Stimulated activated CD8-positive, alpha-beta memory T cell treated with anti-CD3 and anti-CD28 coated beads, Interleukin-4, amount 100 ng/mL, for 4 hours (primary cell): ENCODE measurements at places on chromosomes 6 and 20.

DNA sequence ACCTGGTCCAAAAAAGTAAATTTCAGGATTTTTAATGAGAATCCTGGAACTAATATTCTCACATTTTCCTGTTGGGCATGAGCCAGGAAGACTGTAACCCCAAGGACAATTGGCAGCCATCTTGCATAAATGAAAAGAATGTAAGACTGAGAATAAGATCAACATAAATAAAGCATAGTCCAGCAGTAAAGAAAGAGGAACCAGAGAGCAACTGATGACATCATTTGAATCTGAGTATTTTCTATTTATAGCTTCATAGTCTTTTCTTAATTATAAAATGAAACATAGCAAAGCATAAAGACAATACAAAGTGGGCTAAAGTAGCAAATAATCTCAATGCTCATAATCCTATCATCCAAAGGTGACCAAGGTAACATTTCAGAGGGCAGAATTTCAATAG is 26.6 kb upstream of the FBXL4 start:
- no peak for DNase-seq

- DNase-seq: no peak
These were observed 157.3 kb upstream of the ATXN1 start for GRCh38 chr6:16918586-16918985.

DNA sequence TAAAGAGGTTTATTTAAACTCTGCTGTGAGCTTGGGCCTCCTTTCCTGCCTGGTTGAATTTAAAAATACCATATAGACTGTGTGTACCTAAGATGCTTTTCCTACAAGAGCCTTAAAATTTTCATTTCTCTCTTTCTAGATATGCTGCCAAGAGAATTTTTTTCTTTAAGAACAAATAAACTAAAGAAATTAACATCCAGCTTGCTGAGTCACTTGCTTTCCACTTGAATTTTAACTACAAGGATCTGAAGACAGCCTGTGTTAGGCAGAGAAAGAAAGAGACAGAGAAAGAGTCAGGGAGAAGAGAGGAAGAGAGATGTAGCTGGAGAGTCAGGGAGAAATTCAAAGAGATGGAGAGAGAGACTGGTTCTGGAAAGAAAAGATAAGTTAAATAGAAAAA is 18.3 kb upstream of the SNAP25 start:
- DNase-seq: no peak

- DNase-seq: no peak
These were observed 154.1 kb downstream of the CD24 start for GRCh38 chr6:106820412-106820852.

DNA sequence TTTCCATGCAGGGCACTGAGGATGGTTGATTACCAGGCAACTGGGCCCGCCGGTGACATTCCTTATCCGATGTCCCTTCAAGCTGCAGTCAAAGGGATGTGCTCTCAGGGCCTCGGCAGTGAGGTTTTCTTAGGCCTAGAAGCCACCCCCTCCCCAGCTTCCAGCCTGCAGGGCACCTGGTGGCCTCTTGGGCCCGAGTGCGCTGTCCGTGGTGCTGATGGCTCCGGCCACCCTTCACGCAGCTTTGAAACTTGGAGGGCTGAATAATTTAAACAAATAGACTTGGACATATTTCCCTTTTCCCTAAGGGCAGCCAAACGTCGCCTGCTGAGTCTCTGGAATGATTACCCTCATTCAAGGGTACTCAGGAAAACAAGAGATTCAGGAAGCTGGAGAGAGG is 8.9 kb upstream of the MLN start:
- DNase-seq: no peak

- no peak for DNase-seq
These were observed 147.5 kb upstream of the SMLR1 start for GRCh38 chr6:130679684-130680083.

DNA sequence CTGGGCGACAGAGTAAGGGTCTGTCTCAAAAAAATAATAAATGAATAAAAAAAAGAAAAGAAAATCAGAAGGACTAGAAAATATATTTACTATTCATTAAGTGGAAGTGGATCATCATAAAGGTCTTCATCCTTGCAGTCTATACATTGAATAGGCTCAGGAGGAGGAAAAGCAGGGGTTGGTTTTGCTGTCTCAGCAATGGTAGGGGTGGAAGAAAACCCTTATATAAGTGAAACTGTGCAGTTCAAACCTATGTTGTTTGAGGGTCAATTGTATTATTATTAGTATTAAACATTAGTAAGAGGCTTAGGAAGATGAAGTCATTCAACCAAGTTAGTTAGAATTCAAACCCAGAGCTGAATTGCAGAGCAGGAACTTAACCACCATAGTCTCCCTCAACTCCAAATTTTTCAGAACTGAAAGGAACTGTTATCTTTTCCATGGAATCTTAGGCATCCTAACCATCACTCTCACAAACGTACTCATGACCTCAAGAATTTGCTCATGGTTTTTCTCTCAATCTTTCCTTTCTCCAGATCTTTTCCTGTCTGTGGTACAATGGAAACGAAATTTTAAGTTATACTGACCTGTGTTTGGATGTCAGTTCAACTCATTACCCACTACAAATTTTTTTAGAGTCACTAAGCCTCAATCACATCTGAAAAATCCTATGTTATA is 7.7 kb upstream of the SMIM13 start:
- DNase-seq: no peak

DNA sequence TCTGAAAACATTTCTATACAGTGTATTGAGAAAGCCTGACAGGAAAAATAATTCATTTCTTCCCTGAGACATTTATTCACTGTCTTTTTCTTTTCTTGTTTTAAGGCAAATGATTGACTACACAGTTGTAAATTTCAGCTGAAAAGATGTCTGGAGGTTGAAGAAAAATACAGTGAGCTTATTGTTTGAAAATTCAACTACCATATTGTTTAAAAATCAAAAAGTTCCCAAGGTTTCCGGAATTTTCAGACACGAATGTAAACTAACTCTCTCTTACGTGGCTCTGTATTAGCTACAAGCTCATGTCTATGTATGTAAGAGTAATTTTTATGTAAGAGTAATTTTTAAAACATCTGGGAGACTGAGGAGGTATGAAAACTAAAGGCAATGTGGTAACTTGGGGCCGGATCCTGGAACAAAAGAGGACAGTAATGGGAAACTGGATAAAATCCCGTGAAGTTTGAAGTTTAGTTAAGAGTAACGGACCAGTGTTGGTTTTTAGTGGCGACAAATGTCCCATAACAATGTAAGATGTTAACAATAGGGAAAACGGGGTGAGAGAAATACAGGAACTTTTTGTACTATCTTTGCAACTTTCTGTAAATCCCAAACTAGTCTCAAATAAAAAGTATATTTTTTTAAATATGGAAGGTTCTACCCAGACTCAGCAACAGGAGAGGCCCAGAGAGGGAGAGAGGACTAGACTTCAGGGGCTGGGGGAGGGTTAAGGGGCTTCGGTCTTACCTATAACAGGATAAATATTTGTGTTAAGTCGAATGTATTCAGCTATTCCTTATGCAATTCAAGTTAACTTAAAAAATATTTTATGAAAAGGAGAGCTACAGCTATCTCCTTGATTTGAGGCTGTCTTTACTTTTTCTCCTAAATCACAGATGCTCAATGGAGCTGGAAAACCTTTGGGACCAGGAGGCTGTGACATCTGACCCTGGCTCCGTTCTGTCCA is 1.3 kb downstream of the PTGIS start:
- no peak for DNase-seq

DNA sequence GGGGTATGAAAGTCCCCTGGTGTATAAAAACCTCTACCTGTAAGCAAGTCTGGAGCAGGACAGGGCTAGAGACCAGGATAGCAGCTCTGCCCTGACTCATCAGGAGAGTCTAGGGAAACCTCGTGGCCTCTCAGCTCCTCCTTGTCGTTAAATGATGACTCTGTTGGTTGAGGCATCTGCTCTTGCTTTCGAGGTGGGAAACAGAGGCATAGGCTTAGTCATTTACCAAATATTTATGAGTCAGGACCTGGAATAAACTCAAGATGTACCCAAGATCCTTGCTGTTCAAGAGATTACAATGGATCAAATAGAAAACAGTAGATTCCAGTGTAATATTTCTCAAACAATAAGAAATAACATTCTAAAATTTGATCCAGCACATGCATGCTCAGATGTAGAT is 5.5 kb downstream of the MANBAL start:
- no peak for DNase-seq

- DNase-seq: no peak
These were observed 142.5 kb upstream of the FERMT1 start for GRCh38 chr20:6265204-6265904.

DNA sequence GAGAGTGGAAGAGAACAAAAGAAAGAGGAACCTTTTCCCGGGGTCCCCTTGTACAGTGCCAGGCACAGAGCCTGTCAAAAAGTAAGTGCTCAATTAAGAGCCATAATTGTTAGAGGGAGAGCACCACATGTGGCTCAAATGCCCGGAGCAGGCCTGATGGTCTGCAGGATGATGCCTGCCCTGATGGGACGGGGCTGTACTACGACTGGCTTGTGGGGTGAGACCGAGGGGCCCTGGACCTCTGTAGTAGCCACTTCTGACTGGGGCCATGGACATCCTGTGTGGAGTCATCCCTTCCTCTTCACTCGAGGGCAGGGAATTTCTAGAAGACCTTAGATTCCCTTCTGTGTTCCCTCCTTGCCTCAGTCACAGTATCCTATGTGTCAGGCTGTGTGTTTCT is 47.9 kb downstream of the KCNK5 start:
- DNase-seq: no peak

DNA sequence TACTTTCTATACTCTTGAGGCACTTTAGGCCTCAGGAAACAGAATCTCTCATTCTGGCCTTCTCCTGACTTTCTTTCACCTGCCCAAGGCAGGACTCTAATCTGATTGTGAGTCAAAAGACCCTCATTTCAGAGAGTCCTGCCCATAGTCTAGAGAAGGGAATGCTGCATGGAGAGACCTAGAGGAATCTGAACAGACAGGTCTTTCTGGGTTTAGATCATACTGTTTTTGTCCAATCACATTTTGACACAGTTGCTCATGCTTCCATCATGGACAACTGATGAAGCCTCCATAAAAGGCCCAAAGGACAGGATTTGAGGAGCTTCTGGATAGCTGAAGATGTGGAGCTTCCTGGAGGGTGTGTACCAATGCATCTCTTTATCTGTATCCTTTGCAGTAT is 48.1 kb upstream of the BTBD3 start:
- DNase-seq: no peak

DNA sequence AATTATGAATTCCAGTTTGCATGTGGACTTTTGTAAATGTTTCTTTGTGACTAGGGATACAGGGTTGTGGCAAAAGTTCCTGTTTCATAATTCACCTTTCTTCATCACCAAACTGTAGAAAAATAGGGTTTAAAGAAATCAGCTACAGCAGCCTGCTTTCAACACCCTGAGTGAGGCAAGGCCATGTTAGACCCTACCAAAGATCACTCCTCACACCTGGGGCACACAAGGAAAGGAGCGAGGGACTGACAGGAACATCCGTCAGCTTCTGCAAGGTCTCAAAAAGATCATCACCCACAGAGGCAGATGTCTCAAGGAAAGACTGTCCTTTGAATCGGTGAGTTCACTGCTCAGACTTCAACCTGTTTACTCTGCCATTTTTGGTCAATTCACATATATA is 10.5 kb upstream of the STX11 start:
- DNase-seq: no peak

DNA sequence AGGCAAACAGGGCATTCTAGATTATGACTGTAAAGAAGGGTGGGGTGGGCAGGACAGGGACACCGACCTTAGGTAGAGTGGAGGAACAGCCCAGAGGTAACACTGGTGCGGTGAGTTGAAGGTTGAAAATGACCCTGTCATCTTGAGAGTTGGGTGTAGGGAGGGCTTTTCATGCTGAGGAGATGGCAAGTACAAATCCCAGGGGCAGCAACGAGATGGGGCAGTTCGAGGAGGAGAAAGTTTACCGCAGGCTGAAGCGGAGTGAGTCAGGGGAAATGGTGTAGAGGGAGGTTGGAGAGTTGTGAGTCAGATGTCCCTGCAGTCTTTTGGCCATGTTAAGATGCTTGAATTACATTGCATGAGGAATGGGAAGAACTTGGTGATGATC is 101.1 kb downstream of the HIVEP1 start:
- DNase-seq: no peak

GRCh38 chr20:62272200-62272599 is 30.6 kb upstream of the ADRM1 start:
- DNase-seq: no peak

DNA sequence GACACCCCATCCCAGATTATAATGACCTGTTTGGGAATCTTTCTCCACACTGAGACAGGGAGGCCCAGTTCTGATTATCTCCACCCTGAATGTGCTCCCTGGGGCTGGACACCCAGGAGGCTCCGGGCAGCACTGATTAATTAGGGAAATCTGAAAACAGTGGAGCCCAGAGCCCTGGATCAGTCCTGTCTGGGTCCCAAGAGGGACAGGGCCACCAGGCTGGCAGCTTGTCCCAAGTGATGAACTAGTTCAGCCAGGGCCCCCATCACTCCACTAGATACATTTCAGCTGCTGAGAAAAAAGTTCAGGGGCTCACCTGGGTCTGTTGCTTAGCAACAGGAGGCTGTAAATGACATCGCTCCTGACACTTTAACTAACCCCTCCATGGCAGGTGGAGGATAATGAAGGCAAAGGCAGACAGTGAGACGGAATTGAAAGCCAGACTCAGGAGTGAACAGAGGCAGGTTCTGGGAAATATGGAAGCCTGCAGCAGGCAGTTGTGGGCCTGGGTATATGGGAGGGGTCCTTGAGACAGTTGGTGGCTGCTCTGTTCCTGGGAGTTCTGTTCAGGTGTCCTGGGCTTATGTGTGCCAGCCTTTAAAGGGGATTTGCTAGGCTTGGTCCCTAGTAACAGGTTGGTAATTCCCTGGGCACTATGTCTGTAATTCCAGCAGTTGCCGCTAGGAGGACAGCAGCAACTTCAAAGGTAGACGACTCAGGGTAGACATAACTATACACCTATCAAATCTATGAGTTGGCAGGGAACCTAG is 78.3 kb upstream of the CTNNBL1 start:
- peak; percentile 18 for DNase-seq

DNA sequence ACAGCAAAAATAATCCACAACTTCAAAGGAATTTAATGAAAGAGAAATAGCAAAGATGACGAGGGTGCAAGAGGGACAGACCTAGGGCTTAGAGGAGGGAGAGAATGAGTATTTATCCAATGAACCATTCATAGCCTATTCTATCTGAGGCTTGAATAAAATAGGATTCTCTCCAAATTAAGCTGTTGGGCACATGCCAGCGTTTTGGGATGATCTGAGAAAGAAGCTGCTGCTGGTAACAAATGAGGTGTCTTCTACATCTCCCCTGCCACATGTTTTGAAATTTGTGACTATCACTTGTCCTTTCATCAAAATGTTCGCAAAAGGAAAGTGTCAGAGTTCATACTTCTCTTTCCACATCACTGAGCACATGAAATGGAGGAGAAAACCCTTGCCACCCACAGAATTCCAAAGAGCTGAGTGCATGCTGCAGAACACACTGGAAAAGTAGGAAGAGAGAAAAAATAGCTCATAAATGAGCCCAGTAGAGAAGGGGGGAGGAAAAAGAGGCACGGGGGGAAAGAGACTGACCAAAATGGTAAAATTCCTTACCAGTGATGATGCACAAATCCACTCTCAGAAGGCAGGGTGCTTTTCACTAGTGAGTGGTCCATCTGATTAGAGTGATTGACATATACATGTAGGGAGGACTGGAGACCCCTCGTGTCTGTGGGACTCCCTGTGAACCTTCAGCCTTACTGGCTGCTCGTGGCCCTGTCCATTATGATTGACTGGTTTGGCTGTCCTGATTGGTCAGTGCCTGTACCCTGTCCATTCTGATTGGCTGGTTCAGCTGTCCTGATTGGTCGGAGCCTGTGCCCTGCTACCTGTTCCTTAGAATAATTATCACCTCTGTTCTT is 180.5 kb downstream of the OGFRL1 start:
- no peak for DNase-seq

GRCh38 chr6:158459726-158460125 is 100.2 kb upstream of the TMEM181 start:
- DNase-seq: no peak
